ENCODE measurements at places on chromosomes 2 and 18.

GRCh38 chr18:74951165-74951760 is 257.7 kb downstream of the PTGR3 start:
- DNase-seq, result no peak

DNA sequence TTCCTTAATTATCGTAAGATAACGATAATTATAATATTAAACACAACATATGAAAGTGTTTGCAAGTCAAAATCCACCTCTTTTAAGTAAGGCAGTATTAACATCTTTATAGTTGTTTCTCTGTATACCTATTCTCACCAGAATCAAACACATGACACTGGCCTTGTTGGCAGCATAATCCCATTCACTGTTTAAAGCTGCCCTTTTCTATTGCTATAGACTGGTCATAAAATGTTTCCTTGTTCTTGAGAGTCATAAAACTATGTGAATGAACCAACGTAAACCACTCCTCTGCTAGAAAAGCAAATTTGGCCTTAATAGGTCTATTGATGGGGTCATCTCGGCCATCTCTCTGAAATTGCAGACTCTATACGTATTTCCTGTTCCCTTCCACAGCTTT is 293.1 kb downstream of the SLC8A1 start:
- DNase-seq, result no peak

DNA sequence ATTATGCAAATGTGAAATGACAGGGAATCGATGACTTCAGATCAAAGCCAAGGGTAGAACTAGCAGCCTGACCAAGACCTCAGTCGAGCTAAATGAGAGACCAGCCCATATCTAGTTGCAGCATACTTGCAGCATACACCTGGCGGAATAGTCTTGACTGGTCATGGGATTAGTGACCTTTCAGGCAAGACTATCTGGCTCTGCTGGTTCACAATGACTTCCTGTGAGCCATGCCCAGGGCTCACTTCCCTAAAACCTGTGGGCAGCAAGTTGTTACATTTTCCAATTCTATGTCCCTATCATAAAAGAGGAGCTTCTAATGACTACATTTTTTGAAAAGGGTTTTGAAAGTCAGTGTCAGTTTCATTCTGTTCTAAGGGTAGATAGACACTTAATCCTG is 1624.9 kb upstream of the CELF4 start:
- DNase-seq, result no peak

DNA sequence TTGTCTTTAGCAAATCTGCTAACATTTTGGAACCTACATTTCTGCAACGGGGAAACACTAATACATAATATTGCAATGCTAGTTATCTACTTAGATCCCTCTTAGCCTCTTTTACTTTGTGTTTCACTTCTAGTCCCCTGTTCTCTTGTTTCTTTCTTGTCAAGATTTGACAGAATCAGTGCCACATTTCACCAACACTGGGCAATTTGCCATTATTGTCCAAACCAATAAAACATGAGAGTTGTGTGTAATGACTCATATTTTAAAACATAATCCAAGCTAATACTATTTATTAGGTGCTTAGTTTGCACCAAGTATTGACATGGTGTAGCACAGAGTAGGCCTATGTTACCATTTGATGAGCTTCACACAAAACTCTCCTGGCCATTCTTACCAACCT is 33.7 kb upstream of the ACVR1C start:
- DNase-seq, result no peak

DNA sequence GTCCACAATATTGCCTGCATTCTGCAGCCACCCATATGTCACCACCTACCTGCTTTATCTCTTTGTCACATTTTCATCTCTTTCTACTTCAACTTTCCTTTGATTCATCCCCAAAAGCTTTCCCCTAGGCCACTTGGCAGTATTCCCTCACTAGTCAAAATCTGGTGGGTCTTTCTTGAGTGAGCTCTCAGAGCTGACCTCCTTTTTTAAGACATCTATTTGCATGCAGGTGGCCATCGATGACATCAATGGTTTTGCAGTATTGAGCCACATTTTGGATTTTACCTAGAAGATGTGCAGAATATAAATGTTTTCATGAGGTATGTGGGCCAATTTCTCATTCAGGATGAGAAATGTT is 133.4 kb upstream of the REG3A start:
- no peak for DNase-seq
